Heart right ventricle (tissue), 16 donors: ENCODE measurements at places on chromosomes 12 and 14. TPM values are rescaled to one million over a fixed set of nuclear protein-coding genes. Genes with fewer than 3 reads are reported as not detected.
A peak's percentile ranks its signal among the peaks of the same experiment; 100 is the strongest.

GRCh38 chr12:114238808-114239207 is 167.1 kb downstream of the TBX5 start:
- peak; percentile 54 for DNase-seq

DNA sequence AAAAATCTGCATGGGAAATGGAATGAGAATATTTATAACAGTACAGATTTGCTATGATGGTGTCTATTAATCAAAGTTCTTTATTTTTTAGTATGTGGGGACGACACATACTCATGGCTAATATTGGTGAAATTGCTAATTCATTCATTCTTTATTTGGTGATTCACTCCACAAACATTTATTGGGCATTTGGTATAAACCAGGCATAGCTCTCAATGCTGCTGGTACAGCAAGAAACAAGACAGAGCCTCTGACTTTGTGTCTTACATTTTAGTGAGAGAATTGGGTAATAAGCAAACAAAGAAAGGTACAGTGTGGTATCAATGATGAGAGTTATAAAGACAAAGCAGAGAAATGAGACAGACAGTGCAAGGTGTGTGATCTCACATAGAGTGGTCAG is 129.5 kb downstream of the RGS6 start:
- DNase-seq, result no peak

- no peak for DNase-seq
Measured at GRCh38 chr12:96766232-96766631, 140.8 kb upstream of the NEDD1 start.

- DNase-seq, result no peak
Measured at GRCh38 chr12:75345531-75345930, 11.1 kb downstream of the GLIPR1L1 start.

DNA sequence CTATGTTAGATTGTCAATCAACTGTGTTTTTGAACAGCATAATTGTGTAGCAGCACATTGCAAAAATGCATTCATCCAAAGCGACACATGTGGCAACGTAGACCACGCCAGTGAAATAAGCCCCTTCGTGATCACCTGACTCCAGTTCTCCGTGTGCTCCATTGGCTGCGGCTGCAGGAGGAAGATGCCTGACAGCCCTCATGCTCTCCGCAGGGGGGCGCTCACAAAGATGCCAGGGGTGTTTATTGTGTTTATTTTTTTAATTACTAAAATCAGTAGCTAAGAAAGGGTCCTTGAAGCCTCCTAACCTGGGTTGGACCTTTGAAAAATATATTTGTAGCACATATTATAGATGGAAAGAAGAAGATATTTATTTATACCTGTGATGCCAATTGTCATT is 116.3 kb downstream of the SLC15A4 start:
- no peak for DNase-seq

DNA sequence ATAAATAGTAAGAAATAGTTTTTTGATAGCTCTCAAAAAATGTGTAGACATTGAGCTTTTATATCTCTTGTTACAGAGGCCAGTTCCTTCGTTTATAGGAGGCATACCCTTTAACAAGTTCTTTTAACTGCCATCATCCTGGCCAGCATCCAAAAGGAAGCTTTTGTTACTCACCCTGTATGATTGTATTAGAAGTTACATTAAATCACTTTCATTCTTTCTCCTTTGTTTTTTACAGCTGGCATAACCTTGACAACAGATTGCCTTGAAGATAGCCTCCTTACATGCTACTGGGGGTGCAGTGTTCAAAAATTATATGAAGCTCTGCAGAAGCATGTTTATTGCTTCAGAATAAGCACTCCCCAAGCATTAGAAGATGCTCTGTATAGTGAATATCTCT is 20.1 kb downstream of the CGRRF1 start:
- no peak for DNase-seq

GRCh38 chr12:73342733-73343132 is 1070.6 kb downstream of the TRHDE start:
- no peak for DNase-seq

GRCh38 chr14:92154283-92154942 is 32.6 kb downstream of the CPSF2 start:
- no peak for DNase-seq

- no peak for DNase-seq
Measured at GRCh38 chr12:4261655-4262054, 11.9 kb upstream of the CCND2 start.

- no peak for DNase-seq
Measured at GRCh38 chr12:4943067-4943937, 33.6 kb downstream of the KCNA1 start.

GRCh38 chr12:47387994-47388393 is 308.2 kb upstream of the AMIGO2 start:
- DNase-seq, result no peak

GRCh38 chr14:31937730-31938346 is 139.3 kb upstream of the ARHGAP5 start:
- DNase-seq, result peak; percentile 55

GRCh38 chr14:26199096-26199495 is 398.7 kb downstream of the NOVA1 start:
- DNase-seq, result no peak

DNA sequence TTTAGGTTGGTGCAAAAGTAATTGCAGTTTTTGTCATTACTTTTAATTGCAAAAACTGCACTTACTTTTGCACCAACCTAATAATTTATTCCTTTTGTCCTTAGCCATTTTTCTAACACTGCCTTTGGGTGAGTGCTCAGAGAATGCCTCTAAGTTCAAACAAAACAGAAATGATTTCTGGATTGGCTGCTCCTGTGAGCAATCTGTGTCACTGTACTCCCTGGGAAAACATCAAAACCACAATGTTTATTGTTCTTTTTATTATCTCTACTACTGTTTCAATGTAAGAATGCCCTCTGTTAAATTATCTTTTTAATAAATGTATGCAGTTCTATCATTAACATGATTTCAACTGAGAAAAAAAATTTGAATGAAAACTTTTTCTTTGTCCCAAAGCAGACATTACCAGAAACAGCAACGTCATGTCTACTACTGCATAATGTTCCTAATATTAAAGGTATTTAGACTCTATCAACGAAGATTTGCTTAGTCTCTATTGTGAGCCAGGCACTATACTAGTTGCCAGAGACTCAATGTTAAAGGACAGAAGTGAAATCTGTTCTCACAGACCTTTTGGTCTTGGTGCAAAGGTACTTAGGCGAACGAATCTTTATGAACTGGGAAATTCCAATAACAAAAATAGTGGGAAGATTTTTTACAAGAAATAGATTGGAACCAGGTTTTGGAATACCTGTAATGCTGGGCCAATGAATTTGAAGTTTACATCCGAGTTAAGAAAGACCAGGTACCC is 6.2 kb downstream of the SLC41A2 start:
- no peak for DNase-seq

- DNase-seq, result no peak
Measured at GRCh38 chr12:113062502-113063395, 6.2 kb downstream of the DTX1 start.

GRCh38 chr12:62686938-62687337 is 220.3 kb downstream of the MON2 start:
- no peak for DNase-seq

GRCh38 chr12:93256256-93256969 is 121.3 kb upstream of the NUDT4 start:
- DNase-seq, result no peak

The USP44 gene
- 0.89 TPM for total RNA-seq

The SETD1B gene
- 11.3 TPM for total RNA-seq

The SHMT2 gene
- total RNA-seq, result 24.4 TPM

The SLC39A2 gene
- total RNA-seq, result not detected

The AKAP5 gene
- 0.51 TPM for total RNA-seq
